ENCODE measurements at places on chromosomes 3 and 15.

GRCh38 chr3:133970916-133971315, 58.8 kb downstream of the SLCO2A1 start:
- no peak for DNase-seq

DNA sequence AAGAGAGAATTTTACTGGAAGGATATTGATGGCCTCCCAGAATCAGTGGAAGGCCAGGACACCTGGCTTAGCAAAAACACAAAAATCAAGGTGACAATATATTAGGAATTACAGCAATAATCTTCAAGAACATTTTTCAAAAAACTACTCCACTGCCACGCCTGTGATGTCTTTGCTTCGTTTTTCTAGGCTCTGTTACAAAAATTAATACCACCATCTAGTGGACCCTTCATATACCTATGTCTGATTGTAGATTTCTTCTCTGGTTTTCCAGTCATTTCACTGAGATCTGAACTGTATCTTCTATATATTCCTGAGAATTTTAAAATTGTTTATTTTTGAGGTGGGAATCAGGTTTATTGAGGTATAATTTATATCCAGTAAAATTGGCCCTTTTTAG, 5.6 kb upstream of the SLC33A1 start:
- peak; percentile 28 for DNase-seq

DNA sequence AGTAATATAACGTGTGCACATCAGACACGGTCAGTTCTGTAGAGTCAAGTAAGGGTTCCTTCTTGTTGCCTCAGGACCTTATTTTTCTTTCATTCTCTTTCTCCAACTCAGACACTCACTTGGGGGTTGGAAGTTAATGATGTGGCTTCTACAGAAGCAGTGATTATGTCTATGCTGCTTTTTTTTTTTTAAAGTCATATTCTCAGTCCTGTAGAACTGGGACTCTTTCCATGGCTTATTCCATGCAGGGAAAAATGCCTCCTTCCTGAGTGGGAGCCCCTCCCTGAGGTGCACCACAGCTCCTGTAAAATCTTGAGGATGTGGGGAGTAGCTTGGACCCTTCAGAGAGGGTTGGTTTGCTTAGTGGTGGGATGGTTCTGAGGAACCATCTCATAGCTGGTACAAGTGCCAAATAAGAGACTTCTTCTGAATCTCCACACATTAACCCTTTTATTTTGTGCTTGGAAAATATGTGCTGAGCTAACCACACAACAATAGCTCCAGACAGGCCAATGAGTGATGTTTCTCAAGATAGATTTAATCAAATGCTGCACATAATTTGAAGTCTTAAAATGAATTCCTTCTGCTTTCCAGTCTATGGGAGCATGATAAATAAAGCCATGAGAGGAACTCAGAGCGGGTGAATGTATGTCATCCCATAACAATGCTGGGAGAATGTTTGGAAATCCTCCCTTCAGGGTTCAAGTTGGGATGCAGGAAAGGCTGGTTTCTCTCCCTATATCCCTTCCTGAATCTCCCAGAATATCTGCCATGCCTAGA, 23.3 kb upstream of the FSTL1 start:
- no peak for DNase-seq

DNA sequence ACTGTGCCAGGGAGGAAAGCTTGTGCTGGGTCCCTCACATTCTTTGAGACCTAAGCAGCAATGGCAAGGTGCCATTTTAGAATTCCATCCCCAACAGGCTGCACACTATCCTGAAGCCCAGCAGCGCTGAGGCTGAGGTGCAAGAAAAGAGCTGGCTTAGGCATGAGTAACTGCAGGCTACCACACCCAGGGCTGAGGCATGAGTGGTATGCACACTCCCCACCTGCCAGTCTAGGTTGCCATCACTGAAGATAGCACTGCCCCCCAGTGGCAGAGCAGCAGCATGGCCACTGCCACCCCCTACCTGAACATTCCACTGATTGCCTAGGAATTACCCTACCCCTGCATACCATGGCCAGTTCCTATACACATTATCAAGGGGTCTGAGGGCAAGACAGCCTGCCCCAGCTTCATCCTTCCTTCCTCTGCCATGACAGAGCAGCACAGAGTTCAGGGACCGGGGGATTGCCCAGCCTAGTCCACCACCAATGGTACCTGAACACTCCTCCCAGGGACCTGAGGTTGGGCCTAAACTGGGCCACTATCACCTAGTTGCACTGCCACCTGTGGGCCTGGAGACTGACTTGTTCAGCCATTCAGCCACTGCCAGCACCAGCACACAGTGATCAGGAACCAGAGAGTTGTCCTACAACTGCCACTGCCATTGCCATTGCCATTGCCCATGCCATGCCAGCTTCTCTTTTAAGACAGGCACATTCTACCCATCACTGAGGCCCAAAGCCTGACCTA, 129.8 kb downstream of the SATB1 start:
- DNase-seq = peak; percentile 89

DNA sequence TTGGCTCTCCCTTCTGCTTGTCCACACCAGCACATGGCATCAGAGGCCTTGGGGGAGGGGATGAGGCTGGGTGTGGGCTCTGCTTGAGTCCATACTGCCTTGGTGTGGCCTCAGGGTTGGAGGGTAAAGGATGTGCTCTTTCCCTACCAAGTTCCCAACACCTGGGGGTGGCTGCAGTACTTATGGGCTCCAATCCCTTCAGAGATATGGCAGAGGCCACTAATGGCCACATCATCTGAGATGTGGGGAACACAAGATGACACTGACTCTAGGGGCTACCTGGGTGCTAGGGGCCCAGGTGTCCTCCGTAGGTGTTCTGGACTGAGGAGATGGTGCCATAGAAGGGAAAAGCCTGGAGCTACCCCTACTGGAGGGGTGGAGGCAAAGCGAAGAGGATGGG, 6.9 kb downstream of the CXCR6 start:
- no peak for DNase-seq

GRCh38 chr15:39409876-39410530, 170.9 kb upstream of the THBS1 start:
- no peak for DNase-seq

- no peak for DNase-seq
These were observed 89.0 kb upstream of the PFN2 start for GRCh38 chr3:150059729-150060128.

- DNase-seq = no peak
These were observed 68.0 kb downstream of the LRRK1 start for GRCh38 chr15:100987143-100987542.

Data from MCF 10A (cell line).